H9 (cell line): ENCODE measurements at places on chromosomes 1 and 21. TPM values are rescaled to one million over a fixed set of nuclear protein-coding genes. Genes with fewer than 3 reads are reported as not detected.

The KRTAP12-2 gene
- total RNA-seq = not detected in 2 replicates

The ADAR gene
- total RNA-seq = 228 and 236 TPM in 2 replicates

The GPR25 gene
- total RNA-seq = not detected in 2 replicates

The NPPA gene
- total RNA-seq = not detected in 2 replicates

The FTCD gene
- total RNA-seq = 6.7 and 6.8 TPM in 2 replicates

The CNIH3 gene
- total RNA-seq = 4.2 and 4.4 TPM in 2 replicates

The MAP10 gene
- total RNA-seq = 1.2 and 1.3 TPM in 2 replicates

The TOR1AIP2 gene
- 71.0 and 73.9 TPM in 2 replicates for total RNA-seq

The CD160 gene
- not detected in 2 replicates for total RNA-seq

The ATP6V1G3 gene
- total RNA-seq = not detected in 2 replicates

The F5 gene
- total RNA-seq = 0.04 TPM in 2 replicates

DNA sequence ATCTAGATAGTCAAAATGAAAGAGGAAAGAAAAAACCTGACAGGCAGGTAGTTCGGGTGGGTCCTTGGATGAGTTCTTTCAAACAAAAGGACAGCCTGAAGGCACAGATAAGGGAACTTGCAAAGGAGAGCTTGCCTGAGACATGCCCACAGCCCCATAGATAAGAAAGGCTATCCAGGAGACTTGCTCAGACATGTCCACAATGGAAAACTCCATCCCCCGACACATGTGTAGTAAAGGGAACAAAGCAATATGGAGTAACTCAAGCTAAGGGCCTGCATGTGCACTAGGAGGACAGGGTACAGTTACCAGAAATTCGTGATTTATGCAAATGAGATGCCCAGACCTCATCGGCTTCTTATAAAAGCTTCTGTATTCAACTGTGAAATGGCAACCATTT, 281.5 kb downstream of the NEGR1 start:
- DNase-seq = peak; percentile 74

DNA sequence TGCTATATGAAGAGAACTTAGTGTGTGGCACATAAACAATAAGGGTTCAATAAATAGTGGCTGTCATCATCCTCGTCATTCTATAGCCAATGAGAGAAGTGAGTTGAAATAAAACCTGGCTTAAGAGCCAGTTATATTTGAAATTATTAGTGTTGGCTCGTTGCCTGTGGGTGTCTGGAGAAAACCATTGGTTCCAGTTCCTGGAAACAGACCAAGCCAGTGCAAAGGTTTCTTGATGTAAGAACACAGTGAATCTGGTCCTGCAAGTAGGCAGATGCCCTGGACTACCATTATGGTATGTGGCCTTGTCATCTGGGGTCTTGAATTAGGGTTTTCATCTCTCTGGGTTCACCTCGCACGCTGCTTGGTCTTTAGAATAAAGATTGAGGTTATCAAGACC, 43.3 kb downstream of the URB2 start:
- no peak for DNase-seq

DNA sequence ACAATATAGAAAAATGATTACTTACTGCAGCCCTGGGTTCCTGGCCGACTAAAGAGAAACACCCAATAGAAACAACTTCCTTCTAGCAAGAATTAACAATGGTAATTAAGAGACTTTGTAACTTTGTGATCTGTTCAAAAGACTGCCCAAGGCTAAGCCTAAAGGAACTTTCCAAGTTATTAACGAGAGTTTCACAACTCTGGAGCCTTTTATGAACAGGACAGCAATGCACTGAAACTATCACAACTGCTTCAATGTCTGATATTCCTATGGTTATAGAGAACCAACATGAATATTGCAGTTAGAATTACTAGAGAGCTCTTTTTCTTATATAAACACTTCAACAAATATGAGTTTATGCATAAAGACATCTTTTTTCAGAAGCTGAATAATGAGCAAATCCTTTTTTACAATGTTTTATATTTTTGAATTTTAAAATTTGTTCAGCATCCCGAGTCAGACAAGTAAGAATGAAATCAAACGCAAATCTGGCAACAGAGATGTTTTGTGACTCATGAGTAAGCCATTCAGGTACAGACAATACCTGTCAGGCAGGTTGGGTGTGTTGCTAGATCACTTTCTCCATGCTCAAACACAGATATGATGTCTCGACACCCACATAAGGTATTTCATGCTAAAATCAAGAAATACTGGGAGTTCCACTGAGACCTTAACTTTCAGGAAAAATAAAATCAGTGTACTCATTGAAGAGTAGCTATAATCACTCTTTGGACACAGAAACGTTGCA, 22.2 kb upstream of the KCNJ15 start:
- DNase-seq = no peak

DNA sequence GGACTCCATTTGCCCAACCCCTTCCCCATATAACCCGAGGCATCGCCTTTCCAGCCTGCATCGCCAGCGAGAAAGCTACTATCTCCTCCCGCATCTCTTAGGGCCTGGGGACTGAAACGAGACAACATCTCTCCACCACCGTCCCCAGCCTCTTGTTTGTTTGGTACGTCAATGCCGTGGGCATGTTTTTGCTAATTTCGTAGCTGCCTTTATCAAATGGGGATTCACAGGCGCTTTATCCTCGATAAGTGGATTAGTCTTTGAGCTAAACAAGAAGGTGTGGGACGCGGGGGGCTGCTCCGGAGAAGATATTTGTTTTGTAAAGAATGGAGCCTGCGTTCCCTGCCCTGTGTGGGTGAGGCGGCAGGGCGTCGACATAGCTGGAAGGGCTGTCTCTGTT, 91.6 kb downstream of the PAX7 start:
- no peak for DNase-seq

- no peak for DNase-seq
Observed at GRCh38 chr1:152071123-152071522, 17.7 kb downstream of the TCHHL1 start.

DNA sequence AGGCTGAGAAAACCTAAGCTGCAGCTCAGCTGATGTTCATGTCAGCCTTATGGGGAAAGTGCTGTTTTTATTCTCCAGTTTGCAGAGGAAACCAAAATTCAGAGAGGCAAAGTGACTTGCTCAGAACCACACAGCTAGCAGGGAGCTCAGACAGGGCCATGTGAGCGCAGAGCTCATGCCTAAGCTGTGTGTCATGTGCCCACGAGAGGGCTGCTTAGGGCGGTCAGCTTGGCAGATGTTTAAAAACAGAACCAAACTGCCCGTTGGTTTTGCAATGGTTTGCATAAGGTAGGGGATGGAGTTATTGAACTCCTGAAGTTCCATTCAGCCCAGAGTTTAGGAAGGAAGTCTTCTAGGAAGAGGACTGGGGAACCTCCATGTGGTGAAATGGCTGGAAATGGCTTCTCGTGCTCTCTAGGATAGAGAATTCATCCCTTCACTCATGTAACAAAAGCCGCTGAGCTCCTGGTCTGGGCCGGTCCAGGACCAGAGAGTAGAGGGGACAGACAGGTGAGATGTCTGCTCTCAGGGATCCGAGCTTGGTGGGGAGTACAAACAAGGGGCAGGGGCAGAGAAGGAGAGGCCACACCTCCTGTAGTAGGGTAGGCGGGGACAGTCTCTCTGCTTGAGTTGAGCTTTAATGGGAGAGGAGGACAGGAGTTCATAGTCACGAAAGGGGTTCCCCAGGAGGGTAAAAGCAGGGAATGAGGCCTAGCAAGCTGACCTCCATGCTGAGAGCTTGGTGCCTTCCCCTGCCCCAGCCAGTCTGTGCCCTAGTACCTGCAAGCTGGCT, 46.9 kb downstream of the ARHGEF10L start:
- peak; percentile 72 for DNase-seq

DNA sequence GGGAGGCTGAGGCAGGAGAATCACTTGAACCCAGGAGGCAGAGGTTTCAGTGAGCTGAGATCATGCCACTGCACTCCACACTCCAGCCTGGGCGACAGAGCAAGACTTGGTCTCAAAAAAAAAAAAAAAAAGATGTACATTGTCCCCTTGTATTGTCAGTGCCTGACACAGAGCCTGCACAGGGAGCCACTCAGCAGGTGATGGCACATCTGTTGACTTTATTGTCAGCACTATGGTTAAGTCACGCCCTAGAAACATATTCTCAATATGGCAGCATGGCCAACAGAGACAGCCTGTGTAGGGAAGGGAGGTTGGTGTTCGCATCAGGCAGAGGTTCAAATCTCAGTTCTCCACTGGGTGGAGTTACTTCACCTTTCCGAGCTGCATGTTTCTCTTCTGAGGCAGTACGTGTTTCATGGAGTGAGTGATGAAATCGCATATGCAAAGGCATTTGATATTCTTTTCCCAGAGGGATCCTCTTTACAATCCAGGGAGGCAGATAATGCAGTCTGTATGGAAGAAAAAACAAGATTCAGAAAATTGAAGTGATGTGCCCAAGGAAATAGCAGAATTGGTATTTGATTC, 20.6 kb downstream of the LAMC2 start:
- DNase-seq = no peak

- no peak for DNase-seq
Observed at GRCh38 chr21:46227811-46228344, 696 bp downstream of the LSS start.

DNA sequence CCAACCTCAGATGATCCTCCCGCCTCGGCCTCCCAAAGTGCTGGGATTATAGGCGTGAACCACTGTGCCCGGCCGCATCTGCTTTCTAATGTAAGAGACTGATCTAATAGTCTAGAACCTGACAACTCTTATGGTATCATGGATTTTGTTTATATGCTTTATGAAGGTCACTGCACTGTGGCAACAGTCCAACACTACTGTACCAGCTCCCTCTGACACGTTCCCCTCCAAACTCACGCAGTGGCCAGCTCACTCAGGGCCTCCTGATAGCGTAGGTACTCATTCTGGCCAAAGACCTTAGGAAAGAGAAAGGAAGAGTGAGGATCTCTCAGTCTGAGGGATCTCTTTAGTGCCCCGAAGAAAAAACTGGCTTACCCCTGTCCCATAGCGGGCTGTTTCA, 6.0 kb upstream of the CFAP141 start:
- DNase-seq = no peak

- no peak for DNase-seq
Observed at GRCh38 chr21:46286648-46287002, 483 bp downstream of the YBEY start.

- DNase-seq = peak; percentile 58
Observed at GRCh38 chr1:171188388-171189266, 3.5 kb downstream of the FMO2 start.

DNA sequence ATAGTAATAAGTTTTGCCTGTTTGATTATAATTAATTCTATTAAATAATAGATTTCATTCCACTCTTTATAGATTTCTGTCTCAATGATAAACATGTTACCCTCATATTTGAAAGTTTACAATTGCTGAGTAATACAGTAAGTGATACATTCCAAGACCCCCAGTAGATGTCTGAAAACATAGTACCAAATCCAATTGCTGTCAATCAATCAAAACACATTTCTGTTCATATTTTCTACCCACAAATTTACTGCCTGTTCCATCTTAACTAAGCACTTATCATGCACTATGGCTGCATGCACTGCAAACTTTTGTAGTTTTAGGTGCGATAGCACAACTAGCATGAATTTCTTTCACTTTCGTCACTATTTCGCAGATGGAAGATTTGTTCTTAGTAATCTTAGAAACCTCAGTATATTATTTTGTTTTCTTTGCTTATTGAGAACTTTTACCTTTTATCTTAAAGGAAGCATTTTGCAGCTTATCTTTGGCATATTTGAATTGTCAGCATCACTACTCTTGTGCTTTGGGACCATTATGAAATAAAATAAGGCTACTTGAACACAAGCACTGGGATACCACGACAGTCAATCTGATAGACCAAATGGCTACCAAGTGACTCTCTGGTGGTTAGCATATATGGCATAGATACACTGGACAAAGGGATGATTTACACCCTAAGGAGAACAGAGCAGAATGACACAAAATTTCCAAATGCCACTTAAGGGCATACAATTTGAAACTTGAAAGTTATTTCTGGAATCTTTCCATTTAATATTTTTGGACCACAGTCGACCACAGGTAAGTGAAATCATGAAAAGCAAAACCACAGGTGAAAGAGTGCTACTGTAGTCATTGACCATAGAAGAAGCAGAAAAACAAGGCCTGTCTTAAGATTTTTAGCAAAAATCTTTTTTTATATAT, 67.6 kb downstream of the RGS13 start:
- DNase-seq = no peak

DNA sequence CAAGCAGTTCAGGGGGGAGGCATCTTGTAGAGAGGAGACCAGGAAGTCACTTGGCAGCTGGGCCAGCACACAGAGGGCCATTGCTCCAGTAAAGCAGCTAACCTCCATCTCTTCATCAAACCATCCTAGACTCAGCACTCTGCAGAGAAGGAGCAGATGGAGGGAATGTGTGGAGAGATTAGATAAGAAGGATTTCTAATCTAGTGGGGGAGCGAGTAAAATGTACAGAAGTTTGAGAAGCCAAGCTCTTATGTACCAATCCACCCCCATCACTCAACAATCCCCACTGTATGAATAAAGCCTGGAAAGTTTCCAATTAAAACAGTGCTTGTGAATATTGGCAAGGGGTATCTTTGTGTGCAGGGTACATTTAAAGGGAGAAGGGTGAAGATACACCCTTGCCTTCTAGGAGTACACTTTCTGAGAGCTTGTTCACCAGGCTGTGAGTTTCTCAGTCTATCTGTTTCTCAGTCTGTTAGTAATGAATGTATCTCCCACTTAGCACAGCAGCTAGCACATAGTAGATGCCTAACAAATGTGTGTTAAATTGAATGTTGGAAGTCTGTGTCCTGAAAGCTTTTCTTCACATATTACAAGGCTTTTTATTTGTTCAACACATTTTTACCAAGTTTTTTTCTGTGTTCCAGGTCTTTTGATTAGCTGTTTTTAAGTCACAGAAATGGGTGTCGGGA, 142.7 kb upstream of the UBE2U start:
- no peak for DNase-seq

- DNase-seq = no peak
Observed at GRCh38 chr21:42654913-42655795, 1.7 kb downstream of the PDE9A start.

GRCh38 chr1:43269627-43270375, at the start of gene TMEM125:
Gene TMEM125, plus strand, starts transcription at chr1:43269983. Its CDS starts 2,740 bp downstream, at chr1:43272723.
- peak; percentile 33 for DNase-seq

DNA sequence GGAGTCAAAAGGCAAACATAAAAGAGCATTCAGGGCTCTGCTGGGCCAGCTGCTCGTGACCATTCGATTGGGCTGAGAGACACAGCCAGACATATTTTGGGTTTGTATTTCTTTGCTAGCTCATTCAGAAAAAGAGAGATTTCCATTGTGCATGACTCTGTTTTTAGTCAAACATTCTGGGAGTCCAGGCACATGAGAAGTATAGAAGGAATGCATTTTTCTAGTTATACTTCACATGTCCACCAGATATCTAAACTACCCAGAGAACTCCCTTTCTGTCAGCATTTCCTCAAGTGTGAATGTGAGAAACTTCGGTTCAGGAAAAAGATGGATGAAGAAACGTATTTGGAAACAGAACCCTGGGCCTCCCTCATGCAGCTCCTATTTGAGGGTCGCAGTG, 6.3 kb upstream of the KCNE1 start:
- DNase-seq = no peak

DNA sequence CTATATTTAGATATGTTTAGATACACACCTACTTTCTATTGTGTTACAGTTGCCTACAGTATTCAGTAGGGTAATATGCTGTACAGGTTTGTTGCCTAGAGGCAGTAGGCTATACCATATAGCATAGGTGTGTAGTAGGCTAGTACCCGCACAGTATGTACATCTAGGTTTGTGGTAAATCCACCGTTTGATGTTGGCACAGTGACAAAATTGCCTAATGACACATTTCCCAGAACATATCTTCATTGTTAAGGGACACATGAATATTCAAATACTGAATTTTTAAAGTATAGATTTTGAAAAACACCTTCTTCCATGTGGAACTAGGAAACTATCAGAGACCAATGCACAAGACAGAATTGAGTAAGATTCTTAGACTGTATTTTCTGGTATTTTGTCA, 22.6 kb upstream of the PDC start:
- DNase-seq = no peak
